ENCODE measurements at places on chromosomes 3 and 15.

GRCh38 chr3:158313338-158313927, 203.5 kb downstream of the RSRC1 start:
- peak; percentile 70 for DNase-seq

DNA sequence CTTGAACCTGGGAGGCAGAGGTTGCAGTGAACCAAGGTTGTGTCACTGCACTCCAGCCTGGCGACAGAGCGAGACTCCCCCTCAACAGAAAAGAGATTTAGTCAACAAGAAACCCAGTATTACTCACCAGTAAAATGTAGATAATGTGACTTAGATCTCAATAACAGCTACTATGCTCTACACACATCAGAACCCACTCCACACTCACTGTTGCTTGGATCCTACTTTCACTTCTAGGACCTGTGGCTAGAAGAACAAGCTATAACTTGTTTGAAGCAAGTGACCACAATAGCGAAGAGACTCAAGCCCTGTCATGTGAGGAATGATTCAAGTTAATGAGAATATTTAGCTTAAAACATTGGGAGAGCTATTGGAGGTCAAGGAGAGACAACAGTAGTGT, 100.7 kb downstream of the ANXA2 start:
- no peak for DNase-seq

DNA sequence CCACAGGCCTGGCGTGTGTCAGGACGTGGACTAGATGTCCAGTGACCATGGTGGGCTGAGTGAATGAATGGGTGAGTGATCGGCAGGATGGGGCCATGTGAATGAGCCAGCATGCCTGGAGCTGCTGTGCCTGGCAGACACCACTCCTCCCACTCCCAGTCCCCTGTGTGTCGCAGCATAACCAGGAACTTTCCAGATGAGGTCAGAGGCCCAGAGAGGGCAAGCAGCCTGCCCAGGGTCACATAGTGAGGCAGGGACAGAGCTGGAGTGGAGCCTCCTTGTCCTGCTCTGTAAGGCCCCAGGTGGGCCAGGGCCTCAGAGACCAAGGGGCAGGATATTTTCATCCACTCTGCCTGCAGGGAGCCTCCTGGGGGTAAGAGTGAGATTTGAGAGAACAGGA, 6.4 kb downstream of the IQSEC1 start:
- DNase-seq, result no peak

DNA sequence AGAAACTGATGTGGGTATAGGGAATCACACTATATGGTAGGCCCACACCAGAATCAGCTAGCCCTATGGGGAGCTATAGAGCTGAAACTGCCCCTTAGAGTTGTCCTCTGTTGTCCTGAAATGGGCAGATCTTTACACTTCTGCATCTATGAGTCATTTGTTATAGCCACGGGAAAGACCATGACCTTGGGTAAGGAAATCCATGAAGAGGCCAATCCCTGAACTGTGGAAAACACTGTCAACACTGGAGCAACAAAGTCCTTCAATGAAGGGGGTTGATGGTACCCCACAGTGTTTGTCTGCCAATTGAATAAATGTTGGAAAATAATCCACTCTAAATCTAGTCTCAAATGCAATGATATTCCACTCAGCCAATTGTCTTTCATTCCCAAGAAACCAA, 5.2 kb upstream of the CD200R1 start:
- DNase-seq, result no peak

DNA sequence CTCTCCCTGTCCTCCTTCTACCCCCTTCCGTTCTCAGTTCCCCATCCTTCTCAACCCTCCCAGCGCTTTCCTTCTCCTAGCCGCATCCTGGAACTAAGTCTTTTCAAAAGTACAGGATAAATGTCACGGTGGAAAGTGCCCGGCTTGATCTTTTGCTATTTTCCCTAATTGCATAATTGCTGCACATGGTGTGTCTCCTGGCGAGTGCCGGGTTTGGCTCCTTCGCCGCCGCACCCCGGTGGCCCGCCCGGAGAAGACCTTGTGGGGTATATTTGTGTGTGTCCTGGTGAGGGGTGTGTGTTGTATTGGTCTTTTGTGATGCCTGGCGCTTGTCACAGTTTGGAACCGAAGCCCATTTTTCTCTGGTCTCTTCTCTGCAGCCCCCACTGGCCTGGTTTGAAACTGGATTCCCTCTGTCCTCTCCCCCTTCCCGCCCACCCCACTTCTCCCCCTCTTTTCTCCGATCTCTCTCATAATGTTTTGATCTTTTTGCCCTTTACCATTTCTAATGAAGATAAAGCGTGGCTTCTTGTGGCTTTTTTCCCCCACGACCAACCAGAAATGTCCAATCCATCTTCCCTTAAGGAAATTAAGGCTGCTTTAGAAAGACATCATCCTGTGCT, 692 bp downstream of the UBE2E2 start:
- peak; percentile 16 for DNase-seq

DNA sequence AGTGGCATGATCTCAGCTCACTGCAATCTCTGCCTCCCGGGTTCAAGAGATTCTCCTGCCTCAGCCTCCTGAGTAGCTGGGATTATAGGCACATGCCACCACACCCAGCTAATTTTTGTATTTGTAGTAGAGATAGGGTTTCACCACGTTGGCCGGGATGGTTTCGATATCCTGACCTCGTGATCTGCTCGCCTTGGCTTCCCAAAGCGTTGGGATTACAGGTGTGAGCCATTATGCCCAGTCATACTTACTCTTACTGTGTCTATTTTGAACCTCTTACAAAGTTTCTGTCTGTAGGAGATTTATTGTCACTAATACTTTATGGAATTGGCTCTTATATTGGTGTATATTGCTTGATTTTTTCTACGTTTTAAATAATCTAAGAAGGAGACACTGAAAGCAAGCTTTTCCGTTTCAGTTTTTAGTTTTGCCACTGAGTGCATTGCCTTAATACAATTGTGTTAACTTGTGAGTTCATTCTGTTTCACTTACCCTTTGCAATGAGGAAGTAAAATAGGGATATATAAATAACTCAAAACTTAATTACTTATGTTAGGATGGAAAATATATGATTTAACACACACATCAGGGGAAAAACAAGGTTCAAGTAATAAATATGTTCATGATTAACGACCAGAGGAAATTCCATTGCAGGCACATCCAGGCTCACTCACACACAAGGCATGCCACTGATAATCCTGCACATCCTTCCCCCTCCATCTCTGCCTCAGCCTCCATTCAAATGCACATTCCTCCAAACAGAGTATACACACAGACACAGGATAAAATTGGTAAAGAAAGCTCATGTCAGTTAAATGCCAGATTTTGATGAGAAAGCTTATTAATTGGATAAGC, 279.3 kb upstream of the RASGRP1 start:
- DNase-seq, result no peak

DNA sequence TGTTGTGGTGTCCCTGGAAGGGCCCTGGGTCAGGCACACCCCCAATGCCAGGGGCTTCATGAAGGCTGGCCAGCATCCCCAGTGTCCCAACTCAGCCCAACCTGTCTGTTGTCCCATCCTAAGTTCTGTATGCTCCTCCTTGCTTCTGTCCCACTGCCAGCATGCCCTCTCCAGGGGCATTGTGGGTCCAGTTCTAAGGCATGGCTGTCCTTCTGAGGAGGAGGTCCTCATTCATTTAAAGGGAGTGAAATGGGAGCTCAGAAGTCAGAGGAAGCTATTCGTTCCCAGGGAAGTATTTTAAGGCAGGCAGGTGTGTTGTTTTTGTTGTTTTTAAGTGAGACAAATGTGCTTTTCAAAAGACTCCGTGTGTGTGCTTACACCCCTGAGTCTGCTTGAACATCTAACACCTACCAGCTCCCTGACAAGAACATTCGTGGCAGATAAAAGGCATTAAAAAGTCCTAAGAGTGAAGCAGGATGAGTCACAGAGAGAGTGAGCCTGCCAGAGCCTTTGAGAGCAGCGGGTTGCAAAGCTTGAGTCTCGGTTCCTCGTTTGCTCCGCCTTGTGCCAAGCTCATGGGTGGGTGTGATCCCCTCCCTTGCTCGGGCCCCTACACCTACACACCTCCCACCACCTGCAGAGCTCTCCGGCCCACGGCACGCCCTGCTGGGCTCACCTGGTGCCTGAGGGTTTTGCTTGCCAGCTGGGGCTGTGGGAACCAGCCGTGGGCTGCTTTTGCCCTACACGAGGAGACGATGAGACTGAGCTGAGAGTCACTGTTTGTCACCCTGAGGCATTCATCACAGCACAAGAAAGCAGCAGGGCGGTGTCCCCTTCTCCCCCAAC, 183.4 kb upstream of the TOPAZ1 start:
- peak; percentile 16 for DNase-seq

DNA sequence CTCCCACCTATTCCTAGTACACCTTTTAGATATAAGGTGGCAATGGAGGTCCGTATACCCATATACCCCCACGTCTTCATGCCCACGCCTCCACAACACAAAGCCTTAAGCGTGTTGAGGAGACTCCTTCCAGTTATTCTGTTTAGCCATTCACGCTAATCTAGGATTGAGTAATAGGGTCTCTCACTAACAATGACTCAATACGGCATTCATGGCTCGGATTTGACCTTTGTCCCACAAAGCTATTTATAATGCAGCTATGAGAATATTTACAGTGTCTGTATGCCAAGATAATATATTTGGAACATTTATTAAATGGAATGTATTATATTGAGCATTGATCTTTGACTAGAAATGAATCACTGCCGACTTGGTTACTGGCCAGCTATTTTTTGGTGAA, 215.8 kb downstream of the KCNH8 start:
- no peak for DNase-seq

DNA sequence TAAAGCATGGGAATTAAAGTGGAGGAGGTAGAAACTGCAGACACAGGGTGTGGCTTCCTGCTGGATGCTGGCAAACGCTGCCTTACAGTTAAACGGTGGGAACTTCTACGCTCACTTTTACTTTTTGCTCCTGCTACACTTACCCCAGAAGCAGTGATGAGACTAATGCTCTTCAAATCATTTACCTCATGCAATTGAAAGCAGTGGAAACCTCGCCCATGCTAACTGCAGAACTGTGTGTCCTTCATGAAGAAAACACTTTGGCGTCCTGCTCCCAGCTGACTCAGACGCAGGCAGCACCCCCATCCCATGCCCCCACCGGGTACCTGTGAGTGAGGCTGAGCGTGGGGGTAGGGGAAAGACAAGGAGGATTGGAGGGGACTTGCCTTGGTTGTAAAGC, 31.8 kb downstream of the UPK1B start:
- no peak for DNase-seq

- no peak for DNase-seq
Observed at GRCh38 chr15:74829486-74829885, 3.1 kb downstream of the CPLX3 start.

- DNase-seq, result no peak
Observed at GRCh38 chr3:45319231-45319995, 69.0 kb upstream of the LARS2 start.

DNA sequence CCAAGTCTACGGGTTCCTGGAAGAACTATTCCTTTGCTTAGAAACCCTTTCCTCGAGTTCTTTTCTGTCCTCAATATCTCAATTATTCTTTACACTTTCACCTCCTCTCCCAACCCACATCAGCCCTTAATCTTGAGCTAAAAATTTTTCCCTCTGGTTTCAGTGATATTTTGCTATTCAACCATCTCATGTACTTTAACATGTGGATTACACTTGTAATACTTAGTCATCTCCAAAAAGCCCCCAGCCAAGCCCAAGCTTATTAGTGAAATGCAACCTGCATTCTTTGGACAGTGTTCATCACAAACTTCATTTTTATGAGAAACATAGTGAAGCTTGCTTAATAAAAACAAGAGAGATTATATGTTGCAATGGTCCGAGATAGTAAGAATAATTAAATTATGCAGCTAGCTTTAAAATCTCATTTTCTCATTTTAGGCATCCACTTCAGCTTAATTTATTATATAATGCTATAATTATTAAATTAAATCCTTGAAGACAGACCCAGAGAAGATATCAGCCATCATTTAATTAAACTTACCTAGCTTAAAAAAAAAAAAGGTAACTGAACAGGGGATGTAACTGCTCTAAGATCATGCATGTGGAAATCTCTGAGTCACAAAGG, 534.5 kb upstream of the TBL1XR1 start:
- no peak for DNase-seq

DNA sequence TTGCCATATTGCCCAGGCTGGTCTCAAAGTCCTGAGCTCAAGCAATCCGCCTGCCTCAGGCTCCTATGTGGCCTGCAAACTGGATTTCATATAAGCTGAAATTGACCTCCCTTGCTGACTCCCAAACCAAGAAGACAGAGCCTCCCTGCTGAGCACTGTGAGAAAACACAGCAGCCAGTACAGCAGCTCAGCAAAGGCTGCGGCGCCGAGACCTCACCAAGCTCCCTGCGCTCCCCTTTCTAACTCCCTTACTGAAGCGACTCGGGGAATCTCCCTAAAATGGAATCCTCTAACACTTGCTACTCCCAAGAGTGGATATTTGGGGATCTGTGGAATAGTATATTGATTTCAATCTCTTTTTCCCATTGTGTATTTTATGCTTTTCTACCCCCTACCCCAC, 34.6 kb downstream of the MUC20 start:
- no peak for DNase-seq

GRCh38 chr15:64067564-64068030, 21.3 kb upstream of the DAPK2 start:
- DNase-seq, result peak; percentile 64

GRCh38 chr3:143971359-143972154, at the start of gene DIPK2A:
TSS of gene DIPK2A (plus strand) at chr3:143971823. CDS start at chr3:143972333, 510 bp downstream.
- DNase-seq, result peak; percentile 94

DNA sequence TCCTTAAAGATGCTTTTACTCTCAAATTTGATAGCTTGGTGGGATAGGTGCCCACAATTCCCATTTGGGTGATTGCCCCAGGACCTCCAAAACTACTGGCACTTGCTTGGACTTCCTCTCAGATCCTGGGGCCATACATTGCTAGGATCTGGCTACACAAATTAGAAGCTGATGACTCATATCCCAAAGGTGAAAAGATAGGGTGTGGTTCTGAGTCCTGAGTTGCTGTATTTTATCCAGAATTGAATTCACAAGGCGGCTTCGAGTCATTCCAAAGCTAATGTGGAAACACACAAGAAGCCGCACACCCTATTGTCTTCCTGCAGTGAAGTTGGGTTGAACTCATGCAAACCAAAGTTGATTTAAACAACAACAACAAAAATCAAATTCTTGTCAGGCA, 53.4 kb downstream of the DUT start:
- DNase-seq, result no peak

GRCh38 chr15:70152070-70152480, 54.4 kb upstream of the TLE3 start:
- DNase-seq, result peak; percentile 64

DNA sequence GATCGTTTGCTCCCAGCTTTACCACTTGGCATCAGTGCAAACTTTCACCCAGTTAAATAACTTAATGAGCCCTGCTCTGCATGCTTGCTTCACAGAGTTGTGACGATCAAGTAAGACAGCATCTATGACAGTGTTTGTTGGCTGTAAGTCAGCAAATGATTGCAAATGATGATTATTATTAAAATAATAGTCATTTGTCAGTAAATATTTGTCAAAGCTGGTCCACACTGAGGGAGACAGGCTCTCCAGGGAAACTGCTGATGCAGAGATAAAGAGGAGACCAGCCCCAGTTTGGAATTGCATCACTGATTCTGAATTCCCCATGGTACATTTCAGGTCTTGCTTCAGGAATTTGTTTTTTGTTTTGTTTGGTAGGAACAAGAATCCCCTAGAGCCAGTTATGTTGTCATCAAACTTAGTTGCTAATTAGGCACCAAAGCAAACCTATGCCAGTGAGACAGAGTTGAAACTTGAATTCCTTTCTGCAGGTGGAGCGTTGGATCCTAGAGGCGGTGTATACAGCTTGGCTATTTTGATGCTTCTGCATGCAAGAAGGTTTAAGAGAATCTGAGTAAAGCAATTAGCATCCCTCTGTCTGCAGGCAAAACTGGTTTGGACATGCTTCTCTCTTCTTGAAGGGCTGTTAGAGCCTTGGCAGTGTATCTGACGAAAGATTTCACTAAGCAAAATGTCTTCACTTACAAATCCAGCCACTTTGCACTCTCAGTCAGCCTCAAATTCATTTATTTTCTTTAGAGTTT, 338.6 kb upstream of the TPRG1 start:
- DNase-seq, result no peak

Measured in MM.1S (cell line).